ENCODE measurements at places on chromosomes 2 and 18. TPM values are rescaled to one million over a fixed set of nuclear protein-coding genes. Genes with fewer than 3 reads are reported as not detected.

DNA sequence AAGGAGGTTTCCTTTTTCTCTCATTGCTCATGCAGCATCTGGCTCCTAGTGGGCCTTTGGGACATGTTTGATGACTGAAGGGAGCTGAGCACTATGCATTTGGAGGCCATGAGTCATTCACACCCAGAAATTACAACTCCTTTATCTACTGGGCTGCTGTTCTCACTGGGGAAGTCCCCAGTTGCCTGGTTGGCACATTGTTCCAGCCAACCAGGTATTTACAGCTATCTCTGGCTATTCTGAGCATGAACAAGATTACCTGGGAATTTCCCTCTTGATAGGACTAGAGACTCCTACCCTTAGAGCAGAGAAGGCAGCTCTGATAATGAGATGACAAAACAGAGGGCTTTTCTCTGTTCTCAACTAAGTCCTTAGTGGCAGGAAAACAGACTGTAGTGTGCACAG lies 206.5 kb downstream of the SETBP1 start:
- DNase-seq: peak; percentile 73

DNA sequence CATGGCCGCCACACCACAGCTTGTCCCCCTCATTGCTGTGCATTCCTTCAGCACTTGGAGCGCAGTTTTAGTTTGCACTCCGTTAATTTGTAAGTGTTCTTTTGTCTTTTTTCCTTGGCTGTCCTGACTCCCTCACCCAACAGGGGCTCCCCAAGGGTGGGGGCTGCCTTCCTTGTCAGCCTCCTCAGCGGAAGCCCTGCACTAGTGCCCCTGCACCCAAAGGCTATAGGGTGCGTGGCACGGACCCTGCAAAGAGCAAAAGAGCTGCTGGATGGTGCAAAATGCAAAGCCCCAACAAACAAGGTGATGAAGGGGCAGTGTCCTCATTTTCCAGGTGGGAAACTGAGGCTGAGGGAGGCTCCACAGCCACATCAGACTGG lies 46.8 kb downstream of the EMX1 start:
- no peak for DNase-seq

DNA sequence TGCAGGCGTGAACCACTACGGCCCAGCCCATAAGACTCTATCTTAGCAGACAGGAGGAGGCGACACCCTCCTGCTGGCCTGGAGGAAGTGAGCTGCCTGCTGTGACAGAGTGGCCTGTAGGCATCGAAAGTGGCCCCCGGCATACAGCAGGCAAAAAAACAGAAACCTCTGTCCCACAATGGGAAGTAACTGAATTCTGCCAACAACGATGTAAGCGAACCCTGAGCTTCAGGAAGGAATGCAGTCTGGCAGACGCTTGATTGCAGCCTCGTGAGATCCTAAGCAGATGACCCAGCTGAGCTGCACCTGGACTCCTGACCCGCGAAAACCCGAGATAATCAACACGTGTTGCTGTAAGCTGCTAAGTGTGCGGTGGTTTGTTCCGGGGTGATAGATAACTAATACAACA lies 13.6 kb downstream of the MRO start:
- DNase-seq: no peak

- no peak for DNase-seq
Observed at GRCh38 chr2:119234021-119235019, 10.7 kb downstream of the STEAP3 start.

ZNF804A gene
- not detected for total RNA-seq

EMX1 gene
- 1.0 TPM for total RNA-seq

All from epithelial cell of proximal tubule (primary cell).